ENCODE measurements at places on chromosomes 16 and 17.

DNA sequence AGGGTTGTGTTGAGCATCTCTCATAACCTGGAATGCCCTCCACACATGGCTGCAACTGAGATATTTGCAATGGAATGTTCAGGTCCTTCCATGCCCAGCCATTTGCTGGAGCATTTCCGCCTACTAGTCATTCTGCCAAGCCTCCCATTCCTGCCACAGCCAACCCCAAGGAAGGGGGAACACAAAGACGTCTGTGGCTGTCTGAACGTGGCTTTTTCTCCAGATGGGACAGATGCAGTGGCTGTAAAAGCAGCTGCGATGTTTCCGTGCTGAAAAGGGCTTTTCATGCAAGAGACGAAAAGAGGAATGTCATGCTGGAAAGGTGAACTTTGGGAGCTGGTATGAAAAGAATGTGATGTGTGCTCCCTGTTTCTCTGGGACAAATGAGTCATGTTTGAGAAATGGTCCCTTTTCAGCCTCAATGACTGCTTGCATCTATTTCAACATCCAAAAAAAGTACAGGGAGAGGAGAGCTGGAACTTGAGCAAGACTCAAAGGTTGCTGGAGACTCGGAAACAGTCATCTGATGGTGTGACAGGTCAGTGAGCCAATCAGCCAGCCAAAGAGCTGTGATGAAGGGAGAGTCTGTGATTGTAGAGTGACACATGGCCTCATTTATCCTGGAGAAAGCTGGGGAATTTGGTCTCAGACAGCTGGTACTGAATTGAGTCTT lies 208.9 kb downstream of the SHISA9 start:
- DNase-seq, result no peak

- DNase-seq, result no peak
Observed at GRCh38 chr16:12150600-12150999, 174.1 kb downstream of the SNX29 start.

GRCh38 chr17:173166-173911 lies 8.1 kb downstream of the DOC2B start:
- DNase-seq, result no peak

DNA sequence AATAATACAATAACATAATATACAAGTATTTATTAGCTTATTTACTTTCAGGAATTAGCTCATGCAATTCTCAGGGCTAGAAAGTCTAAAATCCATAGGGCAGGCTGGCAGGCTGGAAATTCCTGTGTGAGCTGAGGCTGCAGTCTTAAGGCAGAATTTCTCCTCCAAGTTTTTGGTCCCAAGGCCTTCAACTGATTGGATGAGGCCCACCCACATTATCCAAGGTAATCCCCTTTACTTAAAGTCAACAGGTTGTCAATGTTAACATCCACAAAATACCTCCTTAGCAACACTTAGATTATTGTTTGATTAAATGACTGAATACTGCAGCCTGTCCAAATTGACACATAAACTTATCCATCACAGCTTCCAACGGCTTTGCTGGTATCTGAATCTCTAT lies 32.9 kb upstream of the SOX9 start:
- DNase-seq, result no peak

DNA sequence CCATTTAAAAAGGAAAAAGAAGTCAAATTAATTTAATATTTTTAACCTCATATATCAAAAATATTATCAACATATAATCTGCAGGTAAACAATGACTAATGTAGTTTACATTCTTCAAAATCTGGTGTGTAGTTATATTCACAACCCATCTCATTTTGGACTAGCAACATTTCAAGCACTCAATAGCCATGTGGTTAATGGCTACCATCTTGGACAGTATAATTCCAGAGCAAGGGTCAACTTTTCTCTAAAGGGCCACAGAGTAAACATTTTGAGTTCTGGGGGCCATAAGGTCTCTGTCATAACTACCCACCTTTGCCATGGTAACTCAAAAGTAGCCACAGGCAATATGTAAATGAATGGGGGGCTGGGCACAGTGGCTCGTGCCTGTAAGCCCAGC lies 153.9 kb downstream of the PARN start:
- DNase-seq, result no peak

GRCh38 chr17:14196377-14196997 lies 40.2 kb downstream of the CDRT15 start:
- DNase-seq, result no peak

GRCh38 chr17:50850640-50851039 lies 15.3 kb downstream of the WFIKKN2 start:
- DNase-seq, result no peak

- DNase-seq, result no peak
Observed at GRCh38 chr17:33511670-33512069, 218.6 kb upstream of the ASIC2 start.

DNA sequence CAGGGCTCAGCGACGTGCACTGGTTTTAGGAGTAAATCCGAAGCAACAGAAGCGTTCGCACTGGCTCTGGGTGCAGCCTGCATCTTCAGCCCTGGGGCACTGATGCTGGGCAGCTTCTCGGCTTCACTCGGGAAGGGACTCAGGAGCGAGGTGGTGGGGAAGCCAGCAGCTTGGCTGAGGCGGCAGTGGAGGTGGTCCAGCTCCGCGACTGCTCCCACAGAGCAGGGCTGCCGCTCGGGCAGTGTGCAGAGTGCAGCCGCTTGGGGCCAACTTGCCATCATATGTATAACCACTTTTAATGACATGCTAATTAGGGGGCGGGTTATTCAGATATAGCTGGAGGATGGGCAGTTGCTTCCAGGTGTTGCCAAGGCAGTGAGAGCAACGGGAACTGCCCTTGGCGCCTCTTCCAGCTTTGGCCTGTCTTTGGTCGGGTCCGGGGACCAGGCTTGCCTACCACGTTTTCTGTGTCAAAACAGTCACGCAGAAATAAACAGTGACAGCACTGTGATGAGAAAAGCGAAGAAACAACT lies 26.7 kb downstream of the METRNL start:
- no peak for DNase-seq

GRCh38 chr17:44947461-44948314 lies at the start of gene KIF18B:
Gene KIF18B (minus strand): TSS chr17:44947773. CDS start chr17:44936344, 11,429 bp downstream.
- DNase-seq, result peak; percentile 82

- DNase-seq, result no peak
Observed at GRCh38 chr16:67339453-67339852, 12.8 kb downstream of the LRRC36 start.

DNA sequence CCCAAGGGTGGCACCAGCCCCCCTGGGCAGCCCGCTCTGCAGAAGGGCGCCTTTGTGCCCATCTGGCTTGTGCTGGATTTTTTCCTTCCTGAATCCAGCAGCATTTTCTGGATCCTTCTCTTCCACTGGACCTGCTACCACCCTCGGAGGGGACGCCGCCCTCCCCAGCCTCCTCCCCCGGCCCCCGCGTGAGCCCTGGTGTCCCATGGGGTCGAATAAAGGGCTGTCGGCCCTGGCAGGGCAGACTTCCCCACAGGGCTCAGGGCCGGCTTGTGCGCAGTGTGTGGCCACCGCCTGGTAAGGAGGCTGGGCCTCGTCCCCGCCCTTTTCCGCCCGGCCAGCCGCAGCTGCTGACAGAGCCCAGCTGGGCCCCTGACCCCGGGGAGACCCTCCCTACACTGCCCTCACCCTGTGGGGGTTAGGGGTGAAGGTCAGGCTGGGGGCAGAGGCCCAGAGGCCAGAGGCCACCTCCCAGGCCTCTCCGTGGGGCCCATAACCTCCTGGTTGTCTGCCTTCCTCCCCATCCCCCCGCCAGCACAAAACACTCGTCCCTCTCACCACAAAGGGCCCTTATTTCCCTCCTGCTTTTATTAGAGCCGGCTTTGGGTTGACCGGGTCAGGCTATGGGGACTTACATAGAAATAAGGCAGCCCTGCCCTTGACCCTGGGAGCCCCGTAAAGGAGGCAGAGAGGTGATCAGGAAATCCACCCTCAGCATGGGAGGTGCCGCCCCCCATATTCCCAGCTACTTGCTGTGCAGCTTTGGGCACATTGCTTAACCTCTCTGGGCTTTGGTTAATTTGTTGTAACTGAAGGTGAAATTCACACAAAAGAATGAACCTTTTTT lies 179.3 kb upstream of the CIBAR2 start:
- no peak for DNase-seq

DNA sequence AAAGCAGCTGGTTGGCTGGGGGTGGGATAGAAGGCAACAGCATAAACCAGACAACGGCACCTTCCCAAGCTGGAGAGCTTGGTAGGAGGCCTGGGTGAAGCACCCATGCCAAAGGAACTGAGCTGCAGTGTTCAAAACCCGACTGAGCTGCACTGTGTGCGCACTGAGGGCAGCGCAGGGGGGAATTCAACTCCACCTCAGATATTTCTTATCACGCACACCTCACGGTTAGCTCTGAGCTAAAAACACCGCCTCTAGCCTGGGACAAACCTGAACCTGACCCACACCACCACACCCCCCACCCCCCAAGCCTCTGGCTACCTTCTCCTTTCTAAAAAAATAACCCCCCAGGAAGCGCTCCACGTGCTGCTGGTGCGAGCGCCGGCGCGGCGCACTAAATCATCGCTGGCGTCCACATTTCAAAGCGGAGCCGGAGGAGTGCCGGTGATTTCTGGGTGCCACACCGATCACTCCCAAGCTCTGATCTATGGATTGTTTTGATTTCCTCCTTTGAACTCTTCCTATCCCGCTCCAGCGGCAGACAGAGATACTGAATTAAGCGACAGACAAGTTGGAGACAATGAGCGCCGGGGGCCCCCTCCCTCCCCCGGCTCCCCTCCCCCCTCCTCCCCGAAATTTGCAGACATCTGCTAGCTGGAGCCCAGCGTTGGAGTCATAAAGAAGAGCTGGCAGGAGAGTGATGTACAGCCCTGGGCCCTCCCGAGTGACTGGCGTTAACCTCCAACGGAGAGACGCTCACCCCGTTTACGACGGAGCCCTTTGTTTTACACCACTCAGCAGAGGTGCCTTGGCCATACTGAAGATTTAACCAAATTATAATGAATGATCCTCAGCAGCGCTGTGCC lies 85.0 kb downstream of the NOG start:
- no peak for DNase-seq
